ENCODE measurements at places on chromosomes 2 and 18.

GRCh38 chr2:86420913-86421312 lies 20.3 kb upstream of the KDM3A start:
- no peak for DNase-seq

GRCh38 chr2:43537137-43537536 lies 58.7 kb downstream of the THADA start:
- peak; percentile 36 for DNase-seq

- no peak for DNase-seq
Measured at GRCh38 chr2:62506421-62506750, 391 bp upstream of the TMEM17 start.

- peak; percentile 62 for DNase-seq
Measured at GRCh38 chr2:96537734-96538486, 1.4 kb downstream of the ARID5A start.

DNA sequence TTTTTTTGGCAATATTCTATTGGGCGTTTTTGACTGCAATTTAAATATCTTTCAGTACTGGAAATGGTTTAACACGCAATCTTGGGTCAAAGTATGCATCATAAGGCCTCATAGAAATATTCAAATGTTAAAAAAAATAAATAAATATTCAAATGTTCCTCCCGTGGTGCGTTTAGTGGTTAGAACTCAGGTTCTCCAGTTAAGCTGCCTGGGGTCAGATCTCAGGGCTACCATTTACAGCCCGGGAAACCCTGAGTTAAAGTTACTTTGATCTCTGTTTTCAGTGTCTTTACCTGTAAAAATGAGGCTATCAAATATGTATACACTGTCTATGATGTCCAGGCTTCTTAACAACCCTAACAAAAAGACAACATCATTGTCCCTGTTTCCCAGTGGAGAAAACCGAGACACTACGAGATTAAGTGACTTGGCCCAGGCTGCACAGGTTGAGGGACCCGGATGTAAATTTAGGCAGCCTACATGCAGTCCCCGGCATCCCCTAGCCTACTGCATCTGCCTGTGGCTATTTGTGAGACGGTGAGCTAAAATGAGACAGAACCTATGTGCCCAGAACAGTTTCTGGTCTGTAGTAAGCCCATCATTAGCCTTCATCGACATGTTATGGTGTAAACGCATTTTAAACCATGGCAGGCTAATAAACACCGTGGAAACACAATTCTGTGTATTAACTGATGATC lies 1.7 kb downstream of the FHL2 start:
- DNase-seq: no peak

DNA sequence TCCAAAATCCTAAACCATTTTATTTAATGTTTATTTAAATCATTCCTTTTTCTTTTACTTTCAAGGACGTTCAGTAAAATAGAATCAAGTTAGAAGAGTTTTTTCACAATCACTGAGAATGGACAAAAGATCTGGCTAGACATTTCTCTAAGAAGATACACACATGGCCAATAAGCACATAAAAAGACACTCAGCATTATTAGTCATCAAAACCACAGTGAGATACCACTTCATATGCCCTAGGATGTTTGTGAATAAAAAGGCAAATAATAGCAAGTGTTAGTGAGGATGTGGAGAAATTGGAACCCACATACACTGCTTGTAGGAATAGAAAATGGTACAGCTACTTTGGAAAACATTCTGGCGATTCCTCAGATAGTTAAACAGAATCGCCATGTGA lies 76.1 kb downstream of the RHBDD1 start:
- no peak for DNase-seq

GRCh38 chr18:22848615-22849014 lies 84.5 kb upstream of the RBBP8 start:
- no peak for DNase-seq

DNA sequence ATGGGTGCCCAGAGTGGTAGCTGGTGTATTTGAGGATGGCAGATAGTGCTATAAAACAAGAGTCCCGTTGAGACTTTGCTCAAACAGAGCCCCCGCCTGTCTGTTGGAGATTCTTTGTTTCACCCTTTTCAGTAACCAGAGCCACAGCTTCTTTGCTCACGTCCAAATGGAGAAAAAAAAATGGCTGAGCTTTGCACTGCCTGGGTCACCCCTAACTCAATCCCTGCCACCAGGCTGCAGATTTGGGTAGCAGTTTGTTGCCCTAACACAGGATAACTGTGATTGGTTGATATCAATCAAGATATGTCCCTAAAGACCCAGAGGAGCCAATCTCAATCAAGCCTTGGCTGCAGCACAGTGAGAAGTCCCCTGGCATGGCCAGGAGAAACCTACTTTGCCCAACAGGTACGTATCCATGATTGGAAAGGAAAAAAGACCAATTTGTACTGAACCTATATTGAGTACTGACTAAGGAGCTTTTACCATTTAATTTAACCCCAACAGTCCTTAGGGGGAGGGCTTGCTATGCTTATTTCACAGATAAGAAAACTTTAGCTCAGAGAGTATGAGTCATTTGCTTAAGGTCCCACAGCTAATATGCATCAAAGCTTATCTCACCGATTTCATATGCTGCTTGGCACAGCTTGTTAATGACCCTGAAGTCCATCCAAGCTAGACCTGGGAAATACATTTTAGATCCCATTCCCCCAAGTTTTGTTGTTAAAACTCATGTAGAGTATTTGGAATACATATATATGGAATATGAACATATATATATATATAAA lies 72.0 kb upstream of the SH3BP4 start:
- DNase-seq: no peak

GRCh38 chr2:240368781-240369331 lies 66.6 kb upstream of the GPC1 start:
- no peak for DNase-seq

- no peak for DNase-seq
Measured at GRCh38 chr18:3074087-3074486, 61.1 kb upstream of the LPIN2 start.

GRCh38 chr2:186718122-186718521 lies 24.3 kb downstream of the FAM171B start:
- DNase-seq: no peak

- no peak for DNase-seq
Measured at GRCh38 chr2:236971131-236971821, 114.4 kb upstream of the COPS8 start.

- no peak for DNase-seq
Measured at GRCh38 chr18:9068346-9068745, 34.2 kb upstream of the NDUFV2 start.

- DNase-seq: no peak
Measured at GRCh38 chr18:70243131-70243929, 37.8 kb upstream of the RTTN start.

- no peak for DNase-seq
Measured at GRCh38 chr2:242038928-242039341, 169.4 kb downstream of the RTP5 start.

DNA sequence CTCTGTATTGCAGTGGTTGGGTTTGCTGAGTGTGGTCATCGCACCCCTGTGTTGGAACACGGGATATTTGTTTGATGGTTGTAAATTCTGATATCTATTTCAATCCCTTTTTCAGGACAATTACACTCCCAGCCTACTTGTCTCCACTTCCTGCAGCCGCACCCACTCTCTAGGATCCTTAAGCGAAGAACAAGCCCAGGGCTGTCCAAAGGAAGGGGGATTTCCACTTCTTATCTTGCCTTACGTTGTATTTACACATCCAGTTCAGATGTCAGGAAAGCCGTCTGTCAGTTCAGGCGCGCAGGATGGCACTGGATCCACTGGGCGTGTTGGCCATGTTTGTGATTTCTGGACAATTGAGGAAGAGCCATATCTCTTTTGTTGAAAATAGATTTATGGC lies 834.5 kb upstream of the SALL3 start:
- no peak for DNase-seq

DNA sequence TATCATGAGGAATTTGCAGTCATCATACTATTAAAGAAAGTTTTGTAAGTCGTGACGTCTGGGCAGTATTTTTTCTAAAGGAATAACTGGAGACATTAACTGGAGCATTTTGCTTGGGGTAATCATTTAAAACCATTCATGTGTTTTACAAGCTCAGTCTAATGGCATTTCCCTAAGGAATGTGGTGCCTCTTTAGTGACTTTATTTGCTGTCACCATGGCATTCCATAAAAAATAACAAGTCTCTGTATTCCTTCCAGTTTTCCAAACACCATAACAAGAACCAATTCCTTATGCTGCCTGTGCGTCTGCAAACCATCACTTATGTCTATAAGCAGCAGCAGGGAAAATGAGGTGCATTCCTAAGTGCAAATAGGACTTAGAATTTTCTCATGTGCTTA lies 82.8 kb downstream of the EPB41L3 start:
- DNase-seq: no peak

DNA sequence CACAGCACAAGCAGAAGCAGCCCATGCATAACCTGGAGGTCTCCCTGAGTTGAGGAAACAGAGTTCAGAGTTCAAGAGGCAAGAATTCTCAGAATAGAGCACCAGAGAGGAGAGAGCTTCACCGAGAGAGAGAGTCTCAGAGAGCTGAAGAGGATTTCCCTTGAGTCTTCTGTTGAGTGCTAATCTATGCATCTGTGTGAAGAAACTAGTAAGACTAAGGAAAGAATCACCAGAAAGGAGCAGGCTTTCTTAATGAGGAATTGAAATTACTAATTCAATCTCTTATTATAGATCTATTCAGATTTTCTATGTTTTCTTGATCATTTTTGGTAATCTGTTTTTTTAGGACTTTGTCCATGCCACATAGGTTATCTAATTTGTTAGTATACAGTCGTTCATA lies 89.3 kb upstream of the CTAGE1 start:
- no peak for DNase-seq

GRCh38 chr2:26634636-26635230 lies 6.4 kb downstream of the CIB4 start:
- no peak for DNase-seq

- no peak for DNase-seq
Measured at GRCh38 chr2:75389271-75389670, 171.5 kb downstream of the EVA1A start.

DNA sequence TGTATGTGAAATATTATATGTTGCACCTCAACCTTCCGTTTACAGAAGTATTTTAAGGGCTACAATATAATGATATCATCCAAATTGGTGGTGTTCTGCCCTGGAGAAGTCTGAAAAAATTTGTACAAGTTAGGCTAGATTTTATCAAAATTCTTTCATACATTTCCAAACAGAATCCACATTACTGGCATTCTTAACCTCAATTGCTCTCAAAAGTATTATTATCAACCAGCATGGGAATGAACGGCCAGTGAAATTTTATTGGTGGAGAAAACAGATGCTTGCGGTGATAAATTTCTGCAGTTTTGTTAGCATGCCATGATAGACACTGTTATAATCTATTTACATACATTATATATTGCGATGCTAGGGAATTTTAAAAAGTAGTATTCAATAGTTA lies 88.3 kb upstream of the TFPI start:
- no peak for DNase-seq

GRCh38 chr18:13260935-13261640 lies 42.5 kb downstream of the LDLRAD4 start:
- no peak for DNase-seq

- no peak for DNase-seq
Measured at GRCh38 chr2:241639385-241639784, 1.9 kb downstream of the ATG4B start.

GRCh38 chr2:98522854-98523253 lies 78.2 kb downstream of the INPP4A start:
- no peak for DNase-seq

DNA sequence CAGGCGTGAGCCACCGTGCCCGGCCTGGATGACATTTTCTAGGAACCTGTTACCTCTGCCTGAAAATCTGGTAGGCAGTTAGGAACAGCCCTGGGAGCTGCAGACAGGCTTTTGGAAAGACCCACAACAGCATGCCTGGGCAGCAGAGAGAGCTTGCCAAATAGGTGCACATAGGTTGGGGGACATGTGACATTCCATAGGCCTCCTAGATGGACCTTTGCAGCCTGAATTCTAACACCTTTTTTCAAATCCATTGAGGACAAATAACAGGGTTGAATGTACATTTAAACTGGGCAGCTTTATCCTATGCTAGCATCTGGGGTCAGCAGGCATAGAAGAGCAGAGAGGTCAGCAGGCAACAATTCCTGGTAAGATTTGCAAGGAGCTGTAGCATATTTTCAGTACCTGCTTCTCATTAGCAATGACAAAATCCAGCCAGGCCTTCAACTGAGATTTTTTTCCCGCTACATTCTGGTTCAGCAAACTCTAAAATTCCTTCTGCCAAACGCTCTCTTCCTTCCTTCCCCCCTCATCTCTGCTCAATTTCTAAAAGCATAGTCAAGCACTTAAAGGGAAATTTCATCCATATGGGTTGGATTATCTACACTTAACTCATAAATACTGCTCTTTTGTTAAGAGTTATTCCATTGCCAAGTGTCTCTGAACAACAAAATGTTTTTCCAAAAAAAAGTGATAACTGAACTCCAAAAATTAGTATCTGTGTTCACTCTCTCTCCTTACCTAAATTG lies 75.2 kb downstream of the SOWAHC start:
- DNase-seq: no peak

DNA sequence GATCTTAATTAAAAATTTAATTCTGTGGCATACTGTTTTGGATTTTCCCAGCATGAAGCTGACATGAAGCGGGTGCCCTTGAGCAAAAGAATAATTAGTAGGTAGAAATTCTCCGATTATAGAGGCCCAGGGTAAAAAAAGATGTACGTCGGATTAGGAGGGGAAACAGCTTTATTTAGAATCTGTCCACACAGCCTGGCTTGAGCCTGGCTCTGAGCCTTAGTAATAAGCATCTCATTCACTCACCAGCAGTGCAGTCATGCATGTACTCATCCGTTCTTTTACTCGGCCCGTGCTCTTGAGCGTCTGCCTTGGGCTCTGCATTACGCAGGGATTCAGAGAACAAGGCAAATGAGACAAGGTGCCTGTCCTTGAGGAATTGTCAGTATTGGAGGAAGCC lies 219.3 kb downstream of the AGAP1 start:
- DNase-seq: no peak

DNA sequence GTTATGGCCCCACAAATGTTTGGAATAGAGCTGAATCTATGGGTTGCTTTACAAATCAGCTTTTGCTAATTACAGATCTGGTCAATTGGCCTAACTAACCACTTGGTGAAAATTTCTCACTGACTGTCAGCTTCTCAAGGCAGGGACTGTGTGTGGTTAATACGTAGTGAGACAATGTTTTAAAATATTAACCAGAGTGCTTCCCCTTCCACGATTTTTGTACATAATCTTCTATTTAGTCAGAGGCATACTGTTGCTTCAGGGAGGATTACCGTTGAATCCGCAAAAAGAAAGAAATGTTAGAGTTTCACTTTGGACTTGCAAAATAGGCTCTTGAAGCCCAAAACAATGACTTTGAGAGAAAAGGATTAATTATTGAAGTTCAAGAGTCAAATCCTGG lies 14.9 kb upstream of the KCNS3 start:
- DNase-seq: no peak

- DNase-seq: no peak
Measured at GRCh38 chr2:172985139-172985892, 90.3 kb upstream of the MAP3K20 start.

Measured in stimulated activated naive CD4-positive, alpha-beta T cell (primary cell).